Mesothelial cell of epicardium (in vitro differentiated cells): ENCODE measurements at places on chromosomes 16 and 17.

DNA sequence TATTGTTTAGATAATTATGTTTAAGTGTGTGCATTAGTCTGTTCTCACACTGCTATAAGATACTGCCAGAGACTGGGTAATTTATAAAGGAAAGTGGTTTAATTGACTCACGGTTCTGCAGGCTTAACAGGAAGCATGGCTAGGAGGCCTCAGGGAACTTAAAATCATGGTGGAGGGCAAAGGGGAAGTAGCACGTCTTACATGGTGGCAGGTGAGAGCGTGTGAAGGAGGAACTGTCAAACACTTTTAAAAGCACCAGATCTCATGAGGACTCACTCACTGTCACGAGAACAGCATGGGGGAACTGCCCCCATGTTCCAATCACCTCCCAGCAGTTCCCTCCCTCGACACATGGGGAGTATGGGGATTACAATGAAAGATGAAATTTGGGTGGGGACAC, 203.5 kb upstream of the GOT2 start:
- peaks cover 4% of the 10 kb centered on the region for H3K27me3 ChIP-seq
- no peaks in the 10 kb centered on the region for H3K36me3 ChIP-seq
- no peak overlapping the region for H3K27ac ChIP-seq
- no peak overlapping the region for H3K4me3 ChIP-seq
- H3K4me1 ChIP-seq, result no peaks in the 10 kb centered on the region

DNA sequence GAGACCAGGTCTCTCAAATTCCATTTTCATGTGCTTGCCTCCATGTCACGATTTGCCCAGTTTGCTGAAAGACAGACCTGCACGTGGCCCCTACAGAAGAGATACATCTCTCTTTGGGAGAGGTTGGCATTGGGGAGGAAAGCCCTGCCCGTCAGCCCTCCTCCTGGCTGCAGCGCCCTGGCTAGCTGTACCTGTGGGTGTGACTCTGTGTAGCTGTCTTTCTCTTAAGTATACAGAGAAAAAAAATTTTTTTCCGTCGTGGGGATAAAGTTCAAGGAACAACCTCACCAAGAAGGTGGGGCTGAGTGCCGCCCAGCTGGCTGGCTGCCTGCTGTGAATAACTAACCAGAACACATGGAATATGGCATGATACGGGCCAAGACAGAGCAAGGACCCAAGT, 26.5 kb downstream of the TMEM98 start:
- H3K27ac ChIP-seq, result no peak overlapping the region
- peaks cover 16% of the 10 kb centered on the region for H3K27me3 ChIP-seq
- no peak overlapping the region for H3K4me3 ChIP-seq
- H3K4me1 ChIP-seq, result peaks cover 3% of the 10 kb centered on the region
- DNase-seq, result no peak

DNA sequence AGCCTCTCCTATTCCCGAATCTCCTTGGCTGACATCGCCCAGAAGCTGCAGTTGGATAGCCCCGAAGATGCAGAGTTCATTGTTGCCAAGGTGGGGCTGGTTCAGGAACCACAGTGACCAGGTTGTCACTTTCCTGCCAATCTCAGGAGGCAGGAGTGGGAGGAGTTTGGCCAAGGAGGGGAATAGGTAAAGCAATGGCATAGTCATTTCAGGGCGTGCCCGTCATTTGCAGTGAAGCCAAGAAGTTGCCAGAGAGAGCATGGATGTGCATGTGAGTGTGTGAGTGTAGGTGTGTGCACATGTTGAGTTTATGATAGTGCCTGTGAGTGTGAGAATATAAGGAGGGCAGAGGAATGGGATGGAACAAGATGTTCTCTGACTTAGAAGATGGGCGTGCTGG, 14.8 kb downstream of the PSMD3 start:
- H3K27me3 ChIP-seq, result no peaks in the 10 kb centered on the region
- no peak overlapping the region for H3K27ac ChIP-seq
- no peaks in the 10 kb centered on the region for H3K4me1 ChIP-seq
- H3K36me3 ChIP-seq, result peaks cover 48% of the 10 kb centered on the region

- peaks cover 58% of the 10 kb centered on the region for H3K27me3 ChIP-seq
- no peaks in the 10 kb centered on the region for H3K36me3 ChIP-seq
- no peak for DNase-seq
- peaks cover 20% of the 10 kb centered on the region for H3K4me1 ChIP-seq
- H3K27ac ChIP-seq, result no peak overlapping the region
Observed at GRCh38 chr16:14309906-14310305, 238.8 kb downstream of the MRTFB start.

DNA sequence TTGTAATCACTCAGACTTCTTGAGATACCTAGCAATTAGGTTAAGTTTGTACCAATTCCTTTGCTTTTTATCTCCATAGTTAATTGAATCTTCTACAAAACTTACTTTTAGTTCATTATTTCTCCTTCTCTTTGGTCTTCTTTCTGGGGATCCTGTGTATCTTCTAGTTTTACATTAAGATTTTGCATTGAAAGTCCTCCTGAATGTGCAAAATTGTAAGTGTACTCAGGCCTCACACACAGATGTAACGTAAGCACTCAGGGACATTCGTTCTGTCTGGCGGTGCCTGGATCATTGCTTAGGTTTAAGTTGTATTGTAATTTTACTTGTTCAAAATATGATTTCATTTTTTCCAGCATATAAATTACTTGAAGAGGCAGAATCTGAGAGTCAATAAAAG, 222.6 kb upstream of the CPHXL start:
- no peak overlapping the region for H3K4me3 ChIP-seq
- H3K36me3 ChIP-seq, result no peaks in the 10 kb centered on the region
- H3K27ac ChIP-seq, result no peak overlapping the region
- peaks cover 16% of the 10 kb centered on the region for H3K27me3 ChIP-seq
- DNase-seq, result no peak

DNA sequence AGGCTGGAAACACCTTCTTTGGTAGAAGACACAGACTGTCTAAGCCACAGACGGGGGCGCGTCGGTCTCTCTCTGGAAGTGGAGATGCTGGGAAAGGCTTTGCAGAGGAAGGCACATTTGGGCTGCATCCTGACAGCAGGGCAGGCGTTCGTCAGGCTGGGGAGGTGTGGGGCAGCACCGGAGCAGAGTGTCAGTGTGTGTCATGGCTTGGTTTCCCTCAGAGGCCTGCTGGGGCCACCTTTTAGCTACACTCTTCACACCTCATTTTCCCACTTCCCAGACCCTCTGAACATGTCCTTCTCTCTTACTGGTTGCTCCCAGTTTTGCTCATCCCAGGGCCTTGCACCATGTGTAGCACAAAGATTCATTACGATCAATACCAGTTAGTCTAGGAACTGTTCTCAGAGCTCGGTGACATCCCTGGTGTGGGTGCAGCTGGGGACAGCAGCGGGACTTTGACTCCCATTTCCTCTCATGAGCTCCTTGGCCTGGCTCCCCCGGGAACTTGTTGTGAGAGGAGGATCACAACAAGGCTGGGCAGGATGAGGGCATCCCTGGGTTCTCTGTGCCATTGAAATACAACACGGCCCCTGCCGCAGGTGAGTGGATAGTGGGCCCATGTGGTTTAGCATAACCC, 33.1 kb downstream of the SMARCE1 start:
- DNase-seq, result no peak
- no peak overlapping the region for H3K27ac ChIP-seq
- no peaks in the 10 kb centered on the region for H3K36me3 ChIP-seq
- H3K4me1 ChIP-seq, result no peaks in the 10 kb centered on the region

GRCh38 chr17:56774650-56775049, 59.1 kb downstream of the C17orf67 start:
- no peaks in the 10 kb centered on the region for H3K36me3 ChIP-seq
- DNase-seq, result no peak
- no peak overlapping the region for H3K4me3 ChIP-seq
- no peak overlapping the region for H3K27ac ChIP-seq

DNA sequence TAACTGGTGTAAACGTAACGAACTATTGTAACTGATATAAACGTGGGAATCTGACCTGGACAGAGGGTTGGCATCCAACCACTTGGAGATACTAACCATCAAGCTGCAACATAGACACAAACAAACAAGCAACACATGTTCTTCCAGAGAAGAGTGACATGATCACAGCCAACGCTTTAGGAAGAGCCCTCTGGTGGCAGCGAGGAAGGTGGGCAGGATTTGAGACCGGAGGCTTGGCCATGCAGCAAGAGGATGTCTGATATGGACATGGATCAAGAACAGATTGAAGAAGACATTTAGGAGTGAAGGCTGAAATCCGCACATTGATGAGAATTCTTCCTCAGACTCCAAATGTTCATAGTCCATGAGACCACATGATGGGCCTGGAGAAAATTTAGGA, 40.3 kb upstream of the TNRC6A start:
- DNase-seq, result no peak
- H3K4me1 ChIP-seq, result peaks cover 17% of the 10 kb centered on the region
- no peak overlapping the region for H3K27ac ChIP-seq
- no peaks in the 10 kb centered on the region for H3K27me3 ChIP-seq
- no peak overlapping the region for H3K4me3 ChIP-seq

- H3K27ac ChIP-seq, result no peak overlapping the region
- H3K27me3 ChIP-seq, result no peaks in the 10 kb centered on the region
- no peak for DNase-seq
- H3K36me3 ChIP-seq, result no peaks in the 10 kb centered on the region
Observed at GRCh38 chr17:33115366-33115765, 123.7 kb downstream of the SPACA3 start.

- H3K4me3 ChIP-seq, result no peak overlapping the region
- H3K27ac ChIP-seq, result no peak overlapping the region
Observed at GRCh38 chr16:19162085-19162484, 6.0 kb upstream of the SYT17 start.

DNA sequence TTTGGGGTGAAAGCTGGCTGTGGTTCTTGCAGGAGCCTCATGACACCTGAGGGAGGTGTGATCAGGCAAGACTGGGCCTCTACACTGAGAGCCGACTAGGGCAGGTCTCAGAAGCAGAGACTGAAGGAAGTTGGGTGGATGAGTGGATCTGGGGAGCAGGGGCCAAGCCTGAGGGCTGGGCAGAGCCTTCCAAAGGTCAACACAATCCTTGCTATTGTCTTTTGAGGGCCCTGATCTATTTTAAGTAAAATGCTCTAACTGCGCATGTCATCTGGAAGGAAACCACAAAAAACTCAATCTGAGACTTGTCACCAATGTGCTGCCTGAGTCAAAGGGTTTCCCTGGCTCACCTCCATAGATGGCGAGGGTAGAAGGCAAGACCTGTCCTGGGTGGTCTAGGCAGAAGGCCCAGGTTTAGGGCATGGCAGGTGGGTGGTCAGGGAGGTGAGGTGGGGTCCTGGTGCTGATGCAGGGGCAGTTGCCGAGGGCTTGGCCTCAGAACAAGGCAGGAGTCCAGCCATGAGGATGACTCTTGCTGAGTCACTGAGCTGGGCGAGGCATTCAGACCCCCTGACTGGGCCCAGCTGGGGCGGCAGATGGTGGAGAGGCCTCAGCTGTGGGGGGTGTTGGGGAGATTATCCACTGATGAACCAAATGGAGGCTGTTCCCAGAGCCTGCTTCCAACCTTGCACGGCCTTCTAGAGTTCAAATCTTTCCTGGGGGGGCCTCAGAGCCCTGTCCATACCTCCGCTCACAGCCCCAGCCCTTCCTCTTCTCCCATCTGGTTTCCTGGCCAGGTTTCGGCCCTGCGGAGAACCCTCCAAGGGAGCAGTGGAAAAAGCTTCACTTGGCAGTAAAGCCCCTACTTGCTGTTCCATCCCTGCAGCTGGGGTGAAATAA, 5.1 kb downstream of the MVP start:
- no peaks in the 10 kb centered on the region for H3K36me3 ChIP-seq
- H3K27me3 ChIP-seq, result no peaks in the 10 kb centered on the region
- peak overlapping the region; percentile 16 for H3K27ac ChIP-seq
- no peak for DNase-seq
- peaks cover 15% of the 10 kb centered on the region for H3K4me1 ChIP-seq

- H3K4me1 ChIP-seq, result peaks cover 11% of the 10 kb centered on the region
- no peak overlapping the region for H3K27ac ChIP-seq
- no peak overlapping the region for H3K4me3 ChIP-seq
- no peaks in the 10 kb centered on the region for H3K36me3 ChIP-seq
- H3K27me3 ChIP-seq, result no peaks in the 10 kb centered on the region
Observed at GRCh38 chr16:12168074-12169000, 191.8 kb downstream of the SNX29 start.

DNA sequence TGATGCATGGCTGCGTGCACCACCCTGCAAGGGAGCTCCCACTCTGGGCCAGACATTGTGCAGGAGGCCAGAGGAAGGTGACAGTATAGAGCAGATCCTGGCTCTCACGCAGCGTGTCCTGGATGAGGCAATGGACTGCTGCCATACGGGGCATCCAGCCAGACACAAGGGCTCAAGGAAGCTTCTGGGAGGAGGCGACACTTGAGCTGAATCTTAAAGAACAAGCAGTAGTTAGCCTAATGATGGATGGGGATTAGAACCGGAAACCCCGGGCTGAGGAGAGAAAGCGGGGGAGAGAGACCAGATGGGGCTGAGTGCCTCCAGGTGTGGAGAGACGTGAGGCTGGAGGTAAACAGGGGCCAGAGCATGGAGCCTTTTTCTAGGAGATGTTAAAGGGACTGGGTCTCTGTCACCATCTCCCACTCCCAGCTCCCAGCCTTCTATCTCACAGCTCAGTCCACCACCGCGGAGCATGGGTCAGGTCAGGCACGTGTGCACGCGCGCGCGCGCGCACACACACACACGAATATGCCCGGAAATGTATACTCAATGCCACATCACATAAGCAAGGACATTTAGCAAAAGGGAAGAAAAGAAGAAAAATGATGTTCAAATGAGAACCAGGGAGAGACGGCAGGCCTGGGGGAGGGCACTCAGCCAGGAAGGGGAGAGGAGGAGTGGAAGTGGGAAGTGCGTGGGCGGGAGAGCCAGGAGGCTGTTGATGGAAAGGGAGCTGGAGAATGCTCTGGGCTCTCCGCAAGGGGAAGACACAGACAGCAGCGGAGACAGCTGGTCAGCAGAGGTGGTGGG, 46.3 kb downstream of the CCDC42 start:
- peaks cover 1% of the 10 kb centered on the region for H3K36me3 ChIP-seq
- H3K27ac ChIP-seq, result peak overlapping the region; percentile 100
- DNase-seq, result peak; percentile 82
- H3K4me3 ChIP-seq, result peak overlapping the region; percentile 50

GRCh38 chr16:56331399-56331798, 93.9 kb downstream of the AMFR start:
- no peak overlapping the region for H3K27ac ChIP-seq
- DNase-seq, result no peak
- no peaks in the 10 kb centered on the region for H3K36me3 ChIP-seq
- H3K4me1 ChIP-seq, result peaks cover 17% of the 10 kb centered on the region
- no peak overlapping the region for H3K4me3 ChIP-seq
- H3K27me3 ChIP-seq, result no peaks in the 10 kb centered on the region

DNA sequence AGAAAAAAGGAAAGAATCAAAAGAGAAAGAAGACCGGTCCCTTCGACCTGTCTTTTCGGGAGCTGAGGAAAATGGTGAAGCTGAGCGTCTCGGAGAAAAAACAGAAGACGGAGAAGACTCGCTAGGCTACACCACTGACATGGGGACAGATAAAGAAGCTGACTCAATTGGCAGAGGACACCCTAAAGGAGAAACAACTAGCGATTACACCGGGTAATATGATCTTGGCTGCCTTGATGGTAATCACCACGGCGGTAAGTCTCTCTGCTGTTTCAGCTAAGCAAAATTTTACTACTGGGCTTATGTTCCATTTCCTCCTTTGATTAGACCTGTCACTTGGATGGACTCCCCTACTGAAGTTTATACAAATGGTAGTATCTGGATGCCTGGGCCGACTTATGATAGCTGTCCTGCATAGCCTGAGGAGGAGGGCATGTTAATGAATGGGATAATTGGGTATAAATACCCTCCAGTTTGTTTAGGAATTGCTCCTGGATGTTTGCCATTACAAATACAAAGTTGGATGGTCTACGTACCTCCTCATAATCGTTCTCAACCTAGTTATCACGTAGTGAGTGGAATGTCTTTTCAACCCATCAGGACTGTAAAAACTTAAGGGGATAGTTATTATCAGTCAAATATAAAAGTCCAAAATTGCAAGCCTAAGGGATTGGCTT, 24.1 kb downstream of the ALOX15B start:
- H3K27me3 ChIP-seq, result peaks cover 94% of the 10 kb centered on the region
- no peaks in the 10 kb centered on the region for H3K36me3 ChIP-seq
- H3K4me1 ChIP-seq, result peaks cover 21% of the 10 kb centered on the region
- H3K4me3 ChIP-seq, result peak overlapping the region; percentile 58
- DNase-seq, result no peak
